ENCODE measurements at places on chromosomes 1 and 21.

GRCh38 chr1:31746687-31747086 lies 17.5 kb downstream of the ADGRB2 start:
- no peak for DNase-seq

DNA sequence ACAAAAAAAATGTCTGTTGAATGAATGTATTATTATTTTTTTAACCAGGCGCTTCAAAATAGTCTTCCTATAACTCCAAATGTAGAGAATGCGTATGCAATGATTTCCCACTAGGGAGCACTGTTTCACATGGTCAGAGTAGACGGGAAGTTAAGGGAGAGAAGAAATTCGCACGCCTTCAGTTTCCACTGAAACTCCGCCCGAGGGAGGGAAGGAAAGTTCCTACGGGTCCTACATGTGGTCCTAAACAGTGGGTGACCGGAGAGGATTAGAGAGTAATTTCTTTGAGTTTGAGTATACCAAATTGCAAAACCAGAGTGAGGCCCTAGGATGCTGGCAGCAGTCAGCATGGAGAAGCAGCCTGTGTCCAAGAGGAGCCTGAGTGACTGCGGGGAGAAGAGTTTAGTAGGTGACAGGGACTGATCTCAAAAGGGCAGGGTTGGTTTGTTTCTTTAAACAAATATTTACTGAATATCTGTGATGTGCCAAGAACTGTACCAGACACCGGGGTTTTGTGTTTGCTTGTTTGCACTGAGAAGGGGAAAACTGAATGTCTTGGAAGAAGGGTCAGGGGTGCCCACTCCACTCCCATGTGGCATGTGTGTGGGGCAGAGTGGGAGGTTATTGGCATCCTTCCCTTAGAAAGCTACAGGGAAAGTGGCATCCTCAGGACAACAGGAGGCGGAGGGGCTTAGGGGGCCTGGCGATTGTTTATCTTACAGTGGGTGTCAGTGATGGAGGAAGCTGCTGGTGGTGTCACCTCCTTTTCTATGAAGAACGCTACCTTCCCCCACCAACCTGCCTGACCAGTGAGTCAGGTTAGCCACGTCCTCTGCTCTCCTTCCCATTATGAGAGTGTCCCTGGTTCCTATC lies 22.8 kb downstream of the RNU5D-1 start:
- DNase-seq: no peak

- no peak for DNase-seq
These were observed 106.0 kb upstream of the GNG12 start for GRCh38 chr1:67939186-67939743.

GRCh38 chr1:153933955-153934354 lies 11.2 kb upstream of the GATAD2B start:
- DNase-seq: no peak

DNA sequence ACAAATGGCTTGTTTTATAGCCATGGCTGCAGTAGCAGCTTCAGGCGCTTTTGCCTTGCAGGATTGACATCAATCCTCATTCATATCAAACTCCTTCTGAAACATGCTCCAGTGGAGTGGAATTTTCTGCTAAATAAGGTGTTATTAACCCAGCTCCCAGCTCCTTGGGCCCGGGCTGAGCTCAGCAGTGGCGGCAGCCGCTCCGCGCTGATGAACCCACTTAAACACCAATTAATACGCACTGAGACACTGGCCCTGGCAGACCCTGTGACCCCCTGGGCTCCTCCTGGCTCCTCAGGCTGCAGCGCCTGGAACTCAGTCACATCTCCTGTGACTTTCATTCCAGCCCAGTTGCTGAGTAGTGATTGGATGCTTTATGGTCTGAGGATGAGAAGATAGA lies 137.4 kb upstream of the GRIK3 start:
- DNase-seq: no peak

GRCh38 chr1:223763251-223763650 lies 50.9 kb downstream of the CAPN2 start:
- DNase-seq: no peak

- no peak for DNase-seq
These were observed 50.0 kb downstream of the YARS1 start for GRCh38 chr1:32767156-32767555.

DNA sequence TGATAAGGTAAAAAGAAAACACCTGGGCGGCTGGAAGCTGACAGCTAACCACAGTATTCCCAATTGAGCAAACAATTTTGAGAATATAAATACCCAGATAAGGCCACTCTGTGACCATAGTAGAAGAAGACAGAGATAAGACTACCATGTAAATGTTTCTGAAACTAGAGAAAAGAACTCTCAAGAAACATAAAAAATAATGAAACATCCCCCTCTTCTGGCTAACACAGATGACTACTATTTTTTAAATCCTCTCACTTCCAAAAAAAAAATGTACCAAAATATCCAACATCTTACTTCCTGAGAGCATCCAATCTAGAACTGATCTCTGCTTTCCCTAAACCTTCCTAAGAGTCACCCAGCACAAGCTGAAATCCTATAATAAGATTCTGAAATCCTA lies 125.9 kb downstream of the HFM1 start:
- DNase-seq: no peak

- DNase-seq: no peak
These were observed 409.4 kb downstream of the BRINP3 start for GRCh38 chr1:190068304-190068703.

DNA sequence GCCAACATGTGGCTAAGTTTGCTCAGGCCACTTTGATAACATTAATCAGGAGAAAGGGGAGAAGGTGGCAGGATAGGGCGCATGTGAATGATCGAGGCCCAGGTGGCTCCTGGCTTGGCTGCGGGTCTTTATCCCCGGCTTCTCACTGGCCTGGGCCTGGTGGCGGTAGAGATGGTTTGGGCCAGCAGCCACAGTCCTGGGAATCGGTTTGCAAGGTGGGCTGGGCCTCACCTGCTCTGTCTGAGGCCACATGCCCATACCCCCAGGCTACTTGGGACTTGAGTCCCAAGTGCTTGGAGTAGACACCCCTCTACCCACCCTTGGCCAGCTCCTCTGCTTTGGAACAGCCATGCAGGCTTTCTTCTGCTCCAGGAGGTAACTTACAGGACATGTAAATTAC lies 49.7 kb upstream of the DISP3 start:
- DNase-seq: no peak

DNA sequence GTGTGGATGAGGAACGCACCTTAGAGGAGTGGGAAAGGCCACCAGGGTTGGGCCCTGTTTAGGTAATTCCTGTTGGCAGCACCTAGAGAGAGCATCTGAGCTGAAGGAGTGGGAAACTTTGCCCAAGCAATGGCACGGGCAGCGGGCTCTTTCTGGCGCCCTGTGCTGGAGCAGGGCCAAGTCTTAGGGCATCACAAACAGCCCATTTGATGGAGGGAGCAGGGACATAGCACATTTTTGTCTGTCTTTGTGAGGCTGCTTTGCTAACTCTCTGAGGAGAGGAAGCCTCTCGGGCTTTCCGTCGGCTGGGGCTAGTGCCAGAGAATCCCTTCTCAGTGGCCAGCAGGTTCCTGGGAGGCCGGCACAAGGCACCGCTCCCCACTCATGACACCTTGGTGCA lies 22.5 kb upstream of the CNTN2 start:
- DNase-seq: no peak

DNA sequence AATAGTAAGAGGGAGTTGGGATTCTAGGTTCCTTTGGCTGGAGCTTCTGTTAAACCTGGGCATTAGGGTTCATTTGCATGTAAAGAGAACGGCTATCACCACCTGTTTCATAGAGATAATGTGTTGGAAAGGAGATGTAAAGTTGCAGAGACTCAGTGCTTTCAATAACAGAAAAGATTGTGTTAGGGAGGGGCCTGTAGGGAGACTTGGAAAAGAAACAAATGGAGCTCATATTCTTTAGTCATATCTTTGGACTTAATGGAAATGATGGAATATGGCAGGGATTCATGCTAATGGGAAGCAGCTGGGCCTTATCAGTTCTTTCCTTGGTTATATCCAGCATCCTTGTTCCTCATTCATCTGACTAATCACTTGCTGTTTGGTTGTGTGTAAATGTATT lies 144.9 kb downstream of the CD247 start:
- DNase-seq: no peak

DNA sequence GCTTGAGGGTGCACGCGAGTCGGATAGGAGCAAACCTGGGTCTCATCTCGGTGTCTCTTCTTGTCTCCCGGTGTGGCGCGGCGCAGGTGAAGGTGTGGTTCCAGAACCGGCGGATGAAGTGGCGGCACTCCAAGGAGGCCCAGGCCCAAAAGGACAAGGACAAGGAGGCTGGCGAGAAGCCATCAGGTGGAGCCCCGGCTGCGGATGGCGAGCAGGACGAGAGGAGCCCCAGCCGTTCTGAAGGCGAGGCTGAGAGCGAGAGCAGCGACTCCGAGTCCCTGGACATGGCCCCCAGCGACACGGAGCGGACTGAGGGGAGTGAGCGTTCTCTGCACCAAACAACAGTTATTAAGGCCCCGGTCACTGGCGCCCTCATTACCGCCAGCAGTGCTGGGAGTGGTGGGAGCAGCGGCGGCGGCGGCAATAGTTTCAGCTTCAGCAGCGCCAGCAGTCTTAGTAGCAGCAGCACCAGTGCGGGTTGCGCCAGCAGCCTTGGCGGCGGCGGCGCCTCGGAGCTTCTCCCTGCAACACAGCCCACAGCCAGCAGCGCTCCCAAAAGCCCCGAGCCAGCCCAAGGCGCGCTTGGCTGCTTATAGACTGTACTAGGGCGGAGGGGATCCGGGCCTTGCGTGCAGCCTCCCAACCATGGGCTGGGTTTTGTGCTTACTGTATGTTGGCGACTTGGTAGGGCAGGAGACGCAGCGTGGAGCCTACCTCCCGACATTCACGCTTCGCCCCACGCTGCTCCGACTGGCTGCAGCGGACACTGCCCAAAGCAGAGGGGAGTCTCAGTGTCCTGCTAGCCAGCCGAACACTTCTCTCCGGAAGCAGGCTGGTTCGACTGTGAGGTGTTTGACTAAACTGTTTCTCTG lies 5.1 kb downstream of the HLX start:
- no peak for DNase-seq

GRCh38 chr1:165053351-165053750 lies 303.2 kb downstream of the LMX1A start:
- DNase-seq: no peak

DNA sequence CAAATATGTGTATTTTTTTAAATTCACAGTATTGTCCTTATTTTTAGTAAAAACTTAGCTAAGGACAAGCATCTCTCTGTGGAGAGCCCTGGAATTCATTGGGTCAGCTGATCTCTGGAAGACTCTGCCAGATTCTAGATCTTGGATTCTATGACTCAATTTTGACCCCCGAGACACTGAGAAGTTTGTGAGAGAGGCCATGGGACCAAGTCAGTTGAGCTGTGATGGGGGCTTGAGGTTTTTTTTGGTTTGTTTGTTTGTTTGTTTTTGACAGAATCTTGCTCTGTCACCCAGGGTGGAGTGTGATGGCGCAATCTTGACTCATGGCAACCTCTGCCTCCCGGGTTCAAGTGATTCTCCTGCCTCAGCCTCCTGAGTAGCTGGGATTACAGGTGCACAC lies 13.5 kb downstream of the SHISA4 start:
- no peak for DNase-seq

DNA sequence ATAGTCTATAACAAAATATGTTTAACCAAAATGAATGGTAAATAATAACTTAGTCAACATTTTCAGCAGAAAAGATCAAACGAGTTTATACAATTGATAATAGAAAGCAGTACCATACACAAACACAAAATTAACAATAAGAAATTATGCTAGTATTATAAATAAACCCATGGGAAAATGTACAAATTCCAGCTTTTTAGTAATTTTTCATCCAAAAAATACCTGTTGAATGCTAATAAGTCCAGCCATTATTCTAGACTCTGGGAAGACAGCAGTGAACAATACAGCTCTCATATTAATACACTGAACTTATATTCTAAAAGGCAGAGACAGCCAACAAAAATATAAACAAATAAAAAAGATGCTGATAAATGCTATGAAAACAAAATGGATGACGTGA lies 66.3 kb downstream of the AKT3 start:
- DNase-seq: no peak

GRCh38 chr1:153231785-153232184 lies 14.4 kb downstream of the PRR9 start:
- no peak for DNase-seq

GRCh38 chr1:17874710-17875109 lies 119.6 kb downstream of the ACTL8 start:
- no peak for DNase-seq

- no peak for DNase-seq
These were observed 83.0 kb upstream of the COL11A1 start for GRCh38 chr1:103191327-103191726.

Measured in cortex of kidney (tissue), 1 donor.